Kidney (tissue), 22 donors: ENCODE measurements at places on chromosomes 12 and 14.

DNA sequence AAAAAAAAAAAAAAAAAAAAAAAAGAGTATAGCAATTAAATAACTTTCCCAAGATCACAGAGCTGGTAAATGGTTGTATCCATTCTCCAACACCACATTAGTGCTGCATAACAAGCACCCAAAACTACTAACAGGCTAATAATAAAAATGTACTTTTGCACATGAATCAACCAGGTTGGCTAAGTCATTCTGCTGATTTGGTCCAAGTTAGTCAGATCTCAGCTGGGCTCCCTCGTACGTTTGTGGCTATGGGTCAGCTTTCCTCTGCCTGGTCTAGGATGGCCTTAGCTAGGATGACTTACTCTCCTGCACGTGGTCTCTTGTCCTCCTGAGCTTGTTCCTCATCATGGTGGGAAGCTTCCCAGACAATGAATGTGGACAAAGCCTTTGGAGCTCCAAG lies 7.9 kb upstream of the PLEKHG6 start:
- no peaks in the 10 kb centered on the region for H3K36me3 ChIP-seq
- H3K27ac ChIP-seq = no peak overlapping the region
- no peaks in the 10 kb centered on the region for H3K27me3 ChIP-seq
- DNase-seq = no peak
- no peaks in the 10 kb centered on the region for H3K4me1 ChIP-seq

- no peaks in the 10 kb centered on the region for H3K36me3 ChIP-seq
- H3K27me3 ChIP-seq = peaks cover 5% of the 10 kb centered on the region
- DNase-seq = peak; percentile 62
- peak overlapping the region; percentile 81 for H3K4me3 ChIP-seq
- peaks cover 3% of the 10 kb centered on the region for H3K4me1 ChIP-seq
Observed at GRCh38 chr12:72271451-72272090, 599 bp upstream of the TRHDE start.

DNA sequence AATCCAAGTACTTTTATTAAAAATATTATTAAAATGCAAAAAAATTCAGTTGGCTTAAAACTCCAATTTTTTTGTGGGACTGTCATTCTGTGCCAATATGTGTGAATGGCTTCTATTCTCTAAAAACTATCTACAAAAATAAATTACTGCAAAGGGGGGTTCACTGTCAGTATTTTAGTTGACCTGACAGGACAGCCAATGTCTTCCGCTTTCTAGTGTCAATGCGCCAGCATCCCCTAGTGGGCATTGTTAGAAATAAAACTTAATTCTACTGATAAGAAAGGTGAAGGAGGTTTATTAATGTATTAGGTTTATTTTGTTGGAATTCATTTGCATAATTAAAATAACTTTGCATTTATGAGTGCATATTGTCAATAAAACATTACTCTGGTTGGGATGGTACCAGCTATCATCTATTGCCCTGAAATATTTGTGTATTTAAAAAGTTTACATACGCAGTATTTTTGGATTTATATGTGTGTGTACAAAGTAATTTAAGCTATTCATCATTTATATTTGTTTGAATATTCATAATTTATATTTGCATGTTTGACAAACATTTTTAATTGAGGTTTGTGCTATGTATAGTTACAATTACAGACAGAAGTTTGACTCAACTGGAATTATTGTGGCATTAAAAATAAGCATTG lies 527.2 kb downstream of the FLRT2 start:
- H3K4me3 ChIP-seq = no peak overlapping the region
- no peaks in the 10 kb centered on the region for H3K36me3 ChIP-seq
- H3K27me3 ChIP-seq = no peaks in the 10 kb centered on the region
- no peak overlapping the region for H3K27ac ChIP-seq

DNA sequence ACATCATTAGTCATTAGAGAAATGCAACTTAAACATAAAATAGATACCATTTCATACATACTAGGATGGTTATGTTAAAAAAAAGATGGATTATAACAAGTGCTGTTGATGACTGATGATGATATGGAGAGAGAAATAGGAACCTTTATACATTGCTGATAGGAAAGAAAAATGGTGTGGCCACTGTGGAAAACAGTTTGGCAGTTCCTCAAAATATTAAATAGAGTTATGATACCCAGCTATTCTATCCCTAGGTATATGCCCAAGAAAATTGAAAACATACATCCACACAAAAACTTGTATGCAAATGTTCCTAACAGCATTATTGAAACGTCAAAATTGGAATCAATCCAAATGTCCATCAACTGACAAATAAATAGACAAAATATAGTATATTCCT lies 170.1 kb downstream of the ADAMTS20 start:
- no peak overlapping the region for H3K27ac ChIP-seq
- no peak for DNase-seq
- no peaks in the 10 kb centered on the region for H3K27me3 ChIP-seq
- no peaks in the 10 kb centered on the region for H3K36me3 ChIP-seq

- no peaks in the 10 kb centered on the region for H3K36me3 ChIP-seq
- H3K27me3 ChIP-seq = no peaks in the 10 kb centered on the region
- no peak for DNase-seq
- H3K4me1 ChIP-seq = no peaks in the 10 kb centered on the region
- no peak overlapping the region for H3K27ac ChIP-seq
Observed at GRCh38 chr12:43349863-43350262, 202.1 kb downstream of the ADAMTS20 start.

DNA sequence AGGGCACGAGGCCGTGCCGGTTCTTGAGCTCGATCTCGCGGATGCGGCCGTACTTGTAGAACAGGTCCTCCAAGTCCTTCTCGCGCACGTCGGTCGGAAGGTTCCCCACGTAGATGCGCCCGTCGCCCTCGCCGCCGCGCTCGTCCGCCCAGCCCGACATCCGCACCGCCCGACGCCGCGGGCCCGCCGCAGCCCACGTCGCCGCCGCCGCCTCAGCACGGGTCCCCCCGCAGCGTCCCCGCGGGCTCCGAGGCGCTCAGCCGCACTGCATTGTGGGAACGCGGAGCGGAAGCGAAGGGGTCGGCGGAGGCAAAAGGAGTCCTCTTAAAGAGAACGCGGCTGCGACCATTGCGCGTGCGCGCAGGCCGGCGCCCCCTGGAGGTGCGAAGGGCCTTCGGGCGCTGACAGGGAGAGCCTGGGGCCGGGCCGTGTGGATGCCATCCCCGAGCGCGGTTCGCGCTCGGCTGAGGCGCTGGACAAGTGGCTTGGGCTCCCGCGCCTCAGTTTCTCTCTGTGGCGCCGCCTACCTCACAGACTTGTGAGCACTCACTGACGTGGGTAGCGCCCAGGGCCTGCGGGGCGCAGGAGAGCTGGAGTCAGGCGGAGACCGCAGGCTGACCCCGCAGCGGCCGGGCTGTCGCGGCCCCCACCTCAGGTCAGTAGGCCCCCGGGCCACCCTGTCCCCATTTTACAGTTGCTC lies at the start of gene SRSF9:
SRSF9 (minus strand) TSS at position 299 of the 700 bp plus-strand sequence; CDS start at position 160, 139 bp downstream.
- H3K27me3 ChIP-seq = no peaks in the 10 kb centered on the region
- H3K36me3 ChIP-seq = peaks cover 6% of the 10 kb centered on the region
- no peaks in the 10 kb centered on the region for H3K4me1 ChIP-seq
- peak within 1 kb of the TSS; percentile 95 for H3K27ac ChIP-seq

DNA sequence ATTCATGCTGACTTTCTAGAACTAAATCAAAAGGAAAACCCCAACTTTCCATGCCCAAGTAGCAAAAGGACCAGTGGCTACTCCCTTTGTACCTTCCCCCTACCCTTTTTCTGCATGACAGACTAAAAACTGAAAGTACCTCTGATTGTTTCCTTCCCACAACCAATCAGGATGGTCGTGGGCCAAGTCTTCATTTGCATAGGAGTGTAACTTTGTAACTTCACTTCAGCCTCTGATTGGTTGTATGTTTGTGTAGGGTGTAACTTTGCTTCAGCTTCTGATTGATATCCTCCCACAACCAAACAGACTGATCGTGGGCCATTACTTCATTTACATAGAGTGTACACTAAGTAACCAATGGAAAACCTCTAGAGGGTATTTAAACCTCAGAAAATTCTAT lies 96.5 kb downstream of the DENND5B start:
- peaks cover 3% of the 10 kb centered on the region for H3K4me1 ChIP-seq
- no peaks in the 10 kb centered on the region for H3K27me3 ChIP-seq
- no peak overlapping the region for H3K27ac ChIP-seq

DNA sequence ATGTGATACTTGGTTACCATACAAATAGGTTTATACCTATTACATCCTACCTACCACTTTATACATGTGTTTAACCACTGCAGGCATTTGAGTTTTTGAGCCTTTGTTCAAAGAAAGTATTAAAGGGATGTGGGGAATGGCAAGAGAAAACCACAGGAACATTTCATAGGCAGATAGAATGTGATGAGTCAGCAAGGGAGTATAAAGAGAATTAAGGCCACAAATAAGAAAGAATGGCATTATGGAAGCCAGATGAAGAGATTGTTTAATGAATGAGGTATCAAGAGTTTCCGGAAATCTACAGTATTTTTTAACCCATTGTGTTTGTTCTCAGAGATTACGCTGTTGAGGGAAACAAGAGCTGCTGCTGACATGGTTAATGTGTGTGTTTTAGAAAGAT lies 66.9 kb downstream of the METTL25 start:
- no peak for DNase-seq
- no peaks in the 10 kb centered on the region for H3K4me1 ChIP-seq
- H3K4me3 ChIP-seq = no peak overlapping the region
- H3K36me3 ChIP-seq = no peaks in the 10 kb centered on the region
- H3K27ac ChIP-seq = no peak overlapping the region

GRCh38 chr14:64060648-64061096 lies 207.9 kb downstream of the SYNE2 start:
- peaks cover 8% of the 10 kb centered on the region for H3K4me1 ChIP-seq
- H3K27me3 ChIP-seq = no peaks in the 10 kb centered on the region
- H3K27ac ChIP-seq = no peak overlapping the region
- peak; percentile 46 for DNase-seq
- H3K4me3 ChIP-seq = no peak overlapping the region

DNA sequence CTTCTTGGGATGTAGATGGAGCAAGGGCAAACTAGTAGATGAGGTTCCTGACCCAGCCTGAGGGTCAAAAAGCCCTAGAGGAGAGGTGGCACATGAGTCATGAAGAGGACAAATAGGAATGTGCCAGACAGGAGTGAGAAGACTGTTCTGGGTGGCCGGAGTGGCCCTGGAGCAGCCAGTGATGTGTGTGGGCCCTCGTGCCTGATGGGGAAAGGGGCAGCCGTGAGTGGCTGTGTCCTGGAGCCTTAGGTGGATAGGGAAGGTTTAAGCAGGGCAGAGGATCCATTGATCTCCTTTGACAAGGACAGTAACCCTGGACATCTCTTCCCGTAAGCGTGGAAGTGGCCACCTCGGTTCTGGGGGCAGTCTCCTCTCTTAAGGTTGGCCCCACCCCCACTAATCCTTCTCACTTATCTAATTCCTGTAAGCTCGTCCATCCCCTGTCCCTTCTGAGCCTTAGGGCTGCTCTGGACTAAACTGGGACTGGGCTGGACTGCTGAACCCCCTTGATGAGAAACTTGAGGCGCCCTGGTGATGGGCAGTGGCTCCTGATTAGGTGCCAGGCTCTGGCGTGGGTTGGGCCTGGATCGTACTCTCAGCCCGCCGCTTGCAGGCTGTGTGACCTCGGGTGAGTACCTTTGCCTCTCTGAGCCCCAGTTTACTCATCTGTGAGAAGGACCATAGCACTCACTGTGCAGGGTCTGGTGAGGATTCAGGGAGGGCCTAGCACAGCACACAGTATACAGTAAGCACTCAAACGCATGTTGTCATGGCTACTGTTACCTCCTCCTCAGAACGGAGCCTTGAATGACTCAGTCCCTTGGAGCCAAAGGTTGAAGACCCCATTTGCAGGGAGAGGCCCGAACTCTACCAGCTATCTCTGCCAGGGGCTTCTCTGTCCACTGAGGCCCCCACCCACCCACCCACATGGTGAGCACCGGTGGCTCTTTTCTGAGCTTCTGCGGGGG lies 4.0 kb downstream of the FAM222A start:
- H3K36me3 ChIP-seq = no peaks in the 10 kb centered on the region
- no peak overlapping the region for H3K27ac ChIP-seq
- H3K4me3 ChIP-seq = no peak overlapping the region
- peaks cover 54% of the 10 kb centered on the region for H3K4me1 ChIP-seq

- H3K4me1 ChIP-seq = no peaks in the 10 kb centered on the region
- no peaks in the 10 kb centered on the region for H3K27me3 ChIP-seq
- peak; percentile 47 for DNase-seq
- H3K27ac ChIP-seq = no peak overlapping the region
- H3K36me3 ChIP-seq = no peaks in the 10 kb centered on the region
- no peak overlapping the region for H3K4me3 ChIP-seq
Observed at GRCh38 chr14:29016050-29016900, 249.7 kb downstream of the FOXG1 start.

DNA sequence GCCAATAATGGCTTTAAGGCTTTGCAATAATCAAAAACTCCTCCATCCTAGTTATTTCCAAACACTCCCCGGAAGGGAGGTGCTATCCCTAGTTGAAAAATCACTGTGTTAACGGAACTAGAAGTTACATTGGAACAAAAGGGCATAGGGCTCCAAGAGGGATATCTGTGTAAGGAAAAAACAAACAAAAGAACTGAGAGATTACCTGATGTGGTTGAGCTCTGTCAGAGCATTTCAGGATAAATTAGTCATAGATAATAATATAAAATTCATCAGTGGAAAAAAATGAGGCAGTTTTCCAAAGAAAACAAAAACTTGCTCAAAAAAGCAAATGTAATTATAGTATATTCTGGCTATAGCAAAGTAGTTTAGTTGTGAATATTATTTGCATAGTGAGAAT lies 27.4 kb upstream of the PAPLN start:
- H3K27me3 ChIP-seq = no peaks in the 10 kb centered on the region
- H3K36me3 ChIP-seq = peaks cover 18% of the 10 kb centered on the region
- H3K4me1 ChIP-seq = no peaks in the 10 kb centered on the region
- H3K4me3 ChIP-seq = no peak overlapping the region
- DNase-seq = no peak

- no peaks in the 10 kb centered on the region for H3K27me3 ChIP-seq
- no peaks in the 10 kb centered on the region for H3K36me3 ChIP-seq
- no peaks in the 10 kb centered on the region for H3K4me1 ChIP-seq
- no peak overlapping the region for H3K4me3 ChIP-seq
- no peak overlapping the region for H3K27ac ChIP-seq
- no peak for DNase-seq
Observed at GRCh38 chr12:12749433-12749832, 32.3 kb downstream of the CDKN1B start.

DNA sequence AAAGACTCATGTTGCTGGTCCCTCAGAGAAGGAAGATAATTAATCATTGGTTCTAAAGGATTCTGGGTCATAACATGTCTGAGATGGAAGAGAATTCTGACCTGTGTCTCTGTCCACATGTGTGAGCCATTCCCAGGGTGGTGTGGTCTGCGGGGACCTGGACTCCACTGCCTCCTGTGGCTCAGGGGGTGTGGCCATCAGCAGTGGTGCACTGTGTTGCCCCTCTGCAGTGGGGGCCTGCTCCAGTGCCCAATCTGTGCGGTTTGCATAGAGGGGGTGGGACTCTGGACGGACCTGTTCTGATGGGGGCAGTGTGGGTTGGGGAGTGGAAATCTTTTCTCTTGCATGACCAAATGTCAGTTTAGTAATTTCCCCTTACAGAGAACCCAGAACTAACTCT lies 13.5 kb downstream of the KRT85 start:
- H3K27me3 ChIP-seq = no peaks in the 10 kb centered on the region
- no peaks in the 10 kb centered on the region for H3K4me1 ChIP-seq
- H3K4me3 ChIP-seq = no peak overlapping the region
- no peak overlapping the region for H3K27ac ChIP-seq
- no peaks in the 10 kb centered on the region for H3K36me3 ChIP-seq
- no peak for DNase-seq

- H3K4me1 ChIP-seq = no peaks in the 10 kb centered on the region
- no peaks in the 10 kb centered on the region for H3K36me3 ChIP-seq
- no peak overlapping the region for H3K27ac ChIP-seq
- H3K27me3 ChIP-seq = no peaks in the 10 kb centered on the region
- DNase-seq = no peak
Observed at GRCh38 chr12:119157978-119158377, 20.8 kb upstream of the HSPB8 start.
